ENCODE measurements at places on chromosomes 6 and 20.

DNA sequence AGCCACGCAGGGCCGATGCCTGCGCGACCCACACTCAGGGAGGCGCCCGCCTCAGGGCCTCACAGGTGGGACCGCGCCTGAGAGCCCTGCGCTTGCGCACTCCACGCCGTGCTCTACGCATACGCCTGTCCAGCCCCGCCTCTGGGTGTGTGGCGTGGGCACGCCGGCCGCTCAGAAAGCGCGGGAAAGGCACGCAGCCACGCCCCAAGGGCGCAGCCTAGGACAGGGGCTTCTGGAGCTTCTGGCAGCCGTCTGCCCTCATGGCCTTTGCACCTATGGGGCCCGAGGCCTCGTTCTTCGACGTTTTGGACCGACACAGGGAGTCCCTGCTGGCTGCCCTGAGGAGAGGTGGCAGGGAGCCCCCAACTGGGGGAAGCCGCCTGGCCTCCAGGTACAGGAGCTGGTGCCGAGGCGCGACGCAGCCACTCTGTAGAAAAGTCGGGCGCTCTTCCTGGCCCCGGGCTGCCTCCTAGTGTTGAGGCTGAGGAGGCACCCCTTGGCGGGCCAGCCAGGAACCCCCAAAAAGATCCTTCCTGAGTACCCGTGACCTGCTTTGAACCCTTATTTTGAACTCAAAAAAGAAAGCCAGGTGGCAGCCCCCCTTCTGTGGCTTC is at the start of gene SPO11:
SPO11 (plus strand) TSS at position 196 of the 614 bp plus-strand sequence; CDS start at position 261, 65 bp downstream.
- no peak for DNase-seq

DNA sequence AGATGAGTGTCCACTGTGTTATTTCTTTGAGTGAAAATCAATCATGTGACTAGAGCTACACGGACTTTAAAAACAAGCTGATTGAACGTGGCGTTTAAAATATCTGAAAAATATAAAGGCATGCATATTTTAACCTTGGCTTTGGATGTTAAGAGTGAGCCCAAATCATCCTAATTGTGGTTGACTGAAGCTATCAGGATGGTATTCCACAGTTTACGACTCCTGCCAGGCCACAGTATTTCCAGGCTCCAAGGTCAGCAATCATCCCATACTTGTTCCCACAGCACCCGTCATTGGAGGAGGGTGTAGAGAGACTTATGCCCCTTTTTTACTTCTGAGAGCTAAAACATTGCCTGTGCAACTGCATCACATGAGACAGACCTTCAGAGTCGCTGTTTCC is 43.2 kb upstream of the TMX4 start:
- no peak for DNase-seq

- no peak for DNase-seq
These were observed 564.3 kb upstream of the MARCKS start for GRCh38 chr6:113292646-113293422.

GRCh38 chr6:108872575-108872974 is 24.4 kb downstream of the ARMC2 start:
- DNase-seq = no peak

DNA sequence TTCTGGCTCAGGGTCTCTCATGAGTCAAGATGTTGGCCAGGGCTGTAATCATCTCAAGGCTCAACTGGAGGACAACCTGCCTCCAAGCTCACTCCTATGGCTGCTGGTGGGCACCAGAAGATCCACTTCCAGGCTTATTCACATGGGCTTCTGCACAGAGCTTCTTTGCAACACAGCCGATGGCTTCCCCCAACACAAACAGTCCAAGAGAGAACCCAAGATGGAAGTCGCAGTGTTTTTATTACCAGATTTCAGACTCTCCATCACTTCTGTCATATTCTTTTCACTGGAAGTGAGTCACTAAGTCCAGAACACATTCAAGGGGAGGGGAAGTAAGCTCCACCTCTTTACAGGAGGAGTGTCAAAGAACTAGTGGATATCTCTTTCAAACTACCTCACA is 75.5 kb downstream of the CD164 start:
- DNase-seq = no peak

GRCh38 chr6:163962627-163963117 is 548.2 kb downstream of the QKI start:
- DNase-seq = no peak

GRCh38 chr6:74851596-74851995 is 354.3 kb downstream of the COL12A1 start:
- no peak for DNase-seq

- no peak for DNase-seq
These were observed 29.9 kb upstream of the AGPAT4 start for GRCh38 chr6:161303628-161304340.

DNA sequence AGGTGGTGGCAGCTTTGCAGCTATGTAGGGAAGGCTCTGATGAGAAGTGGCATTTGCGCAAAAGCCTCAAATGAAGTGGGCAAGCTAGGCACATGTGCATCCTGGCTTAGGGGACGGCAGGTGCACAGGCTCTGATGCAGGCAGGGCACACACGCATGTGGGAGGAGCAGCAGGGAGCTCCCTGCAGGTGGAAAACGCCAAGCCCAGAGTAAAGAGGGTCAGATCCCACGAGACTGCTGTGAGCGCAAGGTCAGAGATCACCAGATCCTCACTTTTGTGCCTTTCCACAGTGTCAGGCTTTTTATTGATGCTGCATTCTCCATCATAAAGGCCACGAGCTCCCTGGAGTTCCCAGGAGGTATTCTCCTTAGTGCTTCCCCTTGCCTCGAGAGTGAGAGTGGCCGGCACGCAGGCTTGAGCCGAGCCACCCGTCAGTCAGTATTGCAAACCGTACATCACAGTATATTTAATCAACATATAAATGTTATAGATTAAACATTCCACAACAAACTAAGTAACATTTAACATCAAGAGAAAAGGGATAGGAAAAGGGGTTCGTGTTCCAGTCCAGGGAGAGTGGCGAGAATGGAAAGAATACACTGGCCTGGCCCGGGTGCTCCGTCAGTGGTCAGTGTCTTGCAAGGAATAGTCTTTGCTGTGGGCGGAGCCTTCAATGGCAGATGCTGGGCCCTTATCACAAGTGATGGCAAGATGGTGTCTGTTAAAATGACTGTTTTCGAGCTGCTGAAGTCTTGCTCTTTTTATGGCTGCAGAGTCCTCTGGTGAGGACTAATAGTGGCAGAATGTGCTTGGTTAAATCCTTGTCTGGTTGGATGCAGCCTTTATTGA is 109.4 kb downstream of the SYNDIG1 start:
- DNase-seq = no peak

- no peak for DNase-seq
These were observed 134.4 kb upstream of the ASCC3 start for GRCh38 chr6:101015541-101015940.

DNA sequence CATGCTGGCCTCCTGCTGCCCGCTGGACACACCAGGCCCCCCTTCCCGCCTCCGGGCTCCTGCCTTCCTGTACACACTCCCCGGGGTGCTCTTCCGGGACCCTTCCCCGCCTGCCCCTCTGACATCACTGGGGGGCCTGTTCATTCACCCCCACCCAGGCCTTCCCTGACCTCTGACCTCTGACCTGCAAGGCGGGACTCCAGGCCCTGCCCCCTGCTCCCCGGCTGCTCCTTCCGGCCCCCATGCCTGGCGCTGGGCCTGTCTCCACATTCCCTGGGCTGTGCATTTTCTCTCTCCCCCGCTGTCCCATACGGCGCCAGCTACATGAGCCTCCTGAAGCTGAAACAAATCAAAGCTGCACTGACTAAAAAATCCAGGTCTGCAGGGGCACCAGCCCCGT is 71.6 kb upstream of the GATA5 start:
- no peak for DNase-seq

- no peak for DNase-seq
These were observed 111.8 kb downstream of the PERP start for GRCh38 chr6:137995371-137995770.

GRCh38 chr20:10949930-10950783 is 276.4 kb upstream of the JAG1 start:
- no peak for DNase-seq

DNA sequence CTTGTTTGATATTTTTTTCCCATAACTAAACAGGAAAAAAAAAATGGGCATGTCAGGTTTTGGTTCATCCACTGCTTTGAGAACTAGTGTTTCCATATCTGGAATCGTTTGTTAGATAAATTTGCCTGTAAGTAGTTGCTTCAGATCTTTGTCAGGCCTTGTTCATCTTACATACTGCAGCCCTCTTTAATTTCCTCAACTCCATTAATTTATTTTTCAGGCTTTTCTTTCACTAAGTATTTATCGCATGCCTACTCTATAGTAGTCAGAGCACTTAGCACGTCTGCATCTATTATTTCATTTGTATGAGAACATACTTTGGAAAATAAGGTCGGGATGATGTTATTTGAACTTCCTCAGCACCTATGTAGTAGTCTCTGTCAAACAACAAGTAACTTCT is 80.9 kb downstream of the CAP2 start:
- DNase-seq = no peak

DNA sequence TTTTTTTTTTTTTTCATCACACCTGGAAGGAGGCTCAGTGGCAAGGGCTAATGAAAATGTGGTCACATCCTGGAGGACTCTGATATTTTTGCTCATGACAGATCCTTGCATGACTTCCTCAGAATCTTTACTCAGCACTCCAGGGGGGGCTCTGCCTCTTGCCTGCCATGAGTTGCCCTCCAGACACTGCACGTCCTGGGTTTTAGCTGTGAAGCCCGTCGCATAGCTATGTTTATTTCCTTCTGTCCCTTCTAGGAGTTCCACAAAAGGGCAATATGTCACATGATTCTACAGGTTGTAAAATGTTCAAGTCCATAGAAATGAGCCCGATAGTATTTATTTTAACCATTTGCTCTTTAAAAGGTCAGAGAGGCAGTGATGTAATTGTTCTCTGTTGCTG is 18.2 kb downstream of the MAS1 start:
- no peak for DNase-seq

- no peak for DNase-seq
These were observed 112.2 kb upstream of the TNFAIP3 start for GRCh38 chr6:137754866-137755265.

DNA sequence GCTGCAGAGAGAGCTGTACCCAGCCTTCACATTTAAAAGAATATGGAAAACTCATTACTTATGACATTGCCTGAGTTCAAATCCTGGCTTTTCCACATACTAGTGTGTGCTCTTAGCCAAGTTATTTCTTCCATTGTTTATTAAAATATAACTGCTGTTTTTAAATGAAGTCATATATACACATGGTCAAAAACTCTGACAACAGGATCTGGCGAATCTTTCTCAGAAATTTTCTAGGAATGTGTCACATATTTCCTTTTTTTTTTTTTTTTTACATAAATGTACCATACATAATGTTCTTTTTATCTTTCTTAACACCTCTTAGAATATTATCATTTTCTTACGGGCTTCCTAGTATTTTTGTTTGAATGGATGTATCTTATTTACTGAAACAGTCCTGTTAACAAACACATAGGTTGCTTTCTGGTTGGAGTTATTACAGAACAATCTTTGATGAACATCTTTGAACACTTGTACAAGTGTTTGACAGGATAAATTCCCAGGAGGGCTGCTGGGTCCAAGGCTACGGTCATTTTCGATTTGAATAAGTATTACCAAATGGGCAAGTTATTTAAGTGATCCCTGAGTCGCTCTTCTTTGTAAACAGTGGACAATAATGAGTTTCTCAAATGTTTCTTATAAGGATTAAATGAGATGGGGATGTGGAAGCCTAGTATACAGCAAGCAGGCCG is 1.6 kb upstream of the SNX9 start:
- DNase-seq = no peak

GRCh38 chr6:22632581-22633145 is 63.3 kb downstream of the HDGFL1 start:
- DNase-seq = no peak

DNA sequence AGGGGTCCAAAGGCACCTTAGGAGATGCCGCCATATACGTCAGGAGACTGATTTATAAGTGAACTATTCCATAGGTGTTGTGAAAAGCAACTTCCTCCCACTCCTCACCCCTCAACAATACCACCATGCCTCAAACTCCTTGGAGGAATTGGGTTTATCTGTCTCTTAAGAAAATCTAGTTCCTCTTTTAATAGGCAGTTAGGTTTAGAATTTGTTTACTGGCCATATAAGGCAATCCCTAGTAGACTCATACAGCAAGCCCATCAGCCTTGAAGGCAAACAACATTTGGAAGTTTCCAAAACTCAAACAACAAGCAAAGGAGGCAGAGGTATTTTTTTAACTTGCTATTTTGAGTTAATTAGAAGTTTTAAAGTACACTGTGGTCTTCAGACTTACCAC is 66.1 kb downstream of the PRND start:
- DNase-seq = no peak

DNA sequence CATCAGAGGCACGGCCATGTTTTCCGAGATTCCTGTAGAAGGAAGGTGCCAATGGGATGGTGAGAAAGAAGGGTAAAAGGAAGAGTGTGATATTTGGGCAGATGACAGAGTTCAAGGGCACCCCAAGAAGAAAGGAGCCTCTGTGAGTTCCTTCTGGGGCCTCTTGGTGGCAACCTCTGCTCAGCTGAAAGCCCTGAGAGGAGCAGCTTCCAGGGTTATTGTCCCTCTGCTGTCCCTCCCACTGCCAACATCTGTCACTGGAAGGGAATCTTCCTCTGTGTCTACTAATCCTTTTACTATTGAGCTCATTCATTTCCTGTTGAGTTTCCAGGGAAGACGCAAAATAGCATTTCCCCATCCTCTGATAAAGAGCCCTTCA is 40.0 kb upstream of the KCNK16 start:
- DNase-seq = no peak

- no peak for DNase-seq
These were observed 20.3 kb downstream of the CYP21A2 start for GRCh38 chr6:32058511-32058963.

DNA sequence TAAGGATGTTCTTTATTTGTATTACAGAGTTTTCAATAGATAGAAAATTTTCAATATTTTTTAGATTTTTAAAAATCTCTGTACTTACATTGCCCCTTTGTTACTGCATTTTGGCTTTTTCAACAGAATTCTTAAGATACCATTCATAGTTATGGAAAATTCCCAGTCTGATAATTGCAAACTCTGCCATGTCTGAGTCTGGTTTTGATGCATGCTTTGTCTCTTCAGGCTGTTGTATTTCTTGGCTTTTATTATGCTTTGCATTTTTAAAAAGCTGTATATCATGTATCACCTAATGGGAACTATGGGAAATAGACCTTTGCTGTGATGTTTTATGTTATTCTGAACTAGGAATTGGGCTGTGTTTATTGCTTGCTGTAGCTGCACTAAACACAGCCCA is 898.9 kb upstream of the ADGRB3 start:
- no peak for DNase-seq

Measured in activated T-cell treated with anti-CD3 and anti-CD28 coated beads for 4 hours (primary cell).